Activated CD4-positive, alpha-beta T cell treated with anti-CD3 and anti-CD28 coated beads for 4 hours (primary cell): ENCODE measurements at places on chromosomes 1 and 21.

GRCh38 chr21:24197923-24198322 lies 1409.4 kb downstream of the MRPL39 start:
- no peak for DNase-seq

- no peak for DNase-seq
Observed at GRCh38 chr1:234900595-234900994, 228.0 kb downstream of the TOMM20 start.

DNA sequence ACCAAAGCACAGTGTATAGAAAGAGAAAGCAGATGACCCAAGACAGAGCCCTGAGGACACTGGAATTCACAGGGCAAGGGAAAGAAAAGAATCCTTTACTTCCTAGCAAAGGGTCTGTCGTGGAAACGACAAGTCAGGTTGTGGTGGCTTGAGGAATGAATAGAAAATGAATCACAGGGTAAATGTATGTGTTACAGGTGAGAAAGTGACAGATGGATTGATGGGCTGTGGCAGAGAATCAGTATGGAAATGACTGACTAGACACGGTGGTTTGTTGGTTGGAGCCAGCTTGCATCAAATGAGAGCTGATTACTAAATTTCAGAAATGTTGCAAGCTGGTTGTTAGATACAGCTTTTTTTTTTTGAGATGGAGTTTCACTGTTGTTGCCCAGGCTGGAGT lies 46.9 kb downstream of the PTP4A2 start:
- DNase-seq: no peak

DNA sequence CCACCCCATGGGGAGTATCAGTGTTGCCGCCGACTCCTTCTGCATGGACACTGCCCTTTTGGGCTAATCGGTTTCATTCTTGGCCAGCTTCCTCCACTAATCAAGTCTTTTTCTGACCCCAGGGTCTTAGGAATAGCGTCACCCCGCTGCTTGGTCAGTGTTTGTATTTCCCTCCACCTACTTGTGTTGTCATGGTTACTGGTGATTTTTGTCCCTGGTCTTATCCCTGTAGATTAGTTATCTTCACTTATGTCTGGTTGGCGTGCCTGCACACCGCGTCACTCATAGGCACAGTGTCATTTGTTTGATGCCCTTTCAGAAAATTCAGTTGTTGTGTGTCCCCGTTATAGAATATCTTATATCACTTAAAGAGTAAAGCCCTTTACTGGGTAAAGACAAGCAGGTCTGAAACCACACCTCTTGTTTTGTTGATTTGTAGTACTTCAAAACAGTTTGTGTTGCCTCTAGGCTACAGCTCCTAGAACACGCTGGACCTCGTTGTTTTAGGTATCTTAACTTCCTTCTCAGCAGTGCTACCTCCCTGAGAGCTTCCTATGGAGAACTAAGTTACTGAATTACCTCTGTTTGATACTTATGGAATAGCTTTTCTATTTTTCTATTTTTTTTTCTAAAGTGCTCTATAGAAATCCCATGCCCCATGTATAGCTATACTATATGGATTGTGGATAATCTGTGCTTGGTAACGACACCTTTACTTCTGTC lies 868 bp downstream of the PPP1R12B start:
- DNase-seq: no peak

- no peak for DNase-seq
Observed at GRCh38 chr1:116402333-116402732, 29.3 kb downstream of the ATP1A1 start.

- DNase-seq: no peak
Observed at GRCh38 chr1:116231752-116232151, 120.6 kb downstream of the MAB21L3 start.

DNA sequence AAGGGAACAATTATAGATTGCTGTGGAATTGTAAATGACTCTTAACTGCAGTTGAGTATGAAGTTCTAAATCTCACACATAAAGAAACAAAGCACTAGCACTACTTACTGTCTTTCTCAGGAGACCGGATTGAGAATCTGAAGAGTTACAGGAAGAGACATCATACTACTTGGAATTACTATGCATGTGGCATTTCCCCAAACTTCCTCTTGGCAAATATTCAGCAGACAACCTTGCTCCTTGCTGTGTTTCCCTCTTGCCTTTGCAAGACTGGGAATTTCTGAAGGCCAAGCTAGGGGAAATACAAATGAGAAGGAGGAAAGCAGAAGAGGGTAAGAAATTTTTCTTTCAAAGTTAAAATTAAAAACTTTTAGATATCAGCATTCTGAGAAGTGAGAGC lies 173.6 kb upstream of the KCTD3 start:
- DNase-seq: no peak

GRCh38 chr1:2322581-2323211 lies 68.7 kb downstream of the MORN1 start:
- no peak for DNase-seq

- no peak for DNase-seq
Observed at GRCh38 chr1:93196591-93196990, 16.1 kb downstream of the CCDC18 start.

GRCh38 chr1:156539818-156540355 lies 32.5 kb downstream of the IQGAP3 start:
- no peak for DNase-seq

- DNase-seq: no peak
Observed at GRCh38 chr1:157868654-157869053, 27.0 kb upstream of the CD5L start.

- DNase-seq: no peak
Observed at GRCh38 chr1:229231754-229232119, 39.2 kb upstream of the RAB4A start.

DNA sequence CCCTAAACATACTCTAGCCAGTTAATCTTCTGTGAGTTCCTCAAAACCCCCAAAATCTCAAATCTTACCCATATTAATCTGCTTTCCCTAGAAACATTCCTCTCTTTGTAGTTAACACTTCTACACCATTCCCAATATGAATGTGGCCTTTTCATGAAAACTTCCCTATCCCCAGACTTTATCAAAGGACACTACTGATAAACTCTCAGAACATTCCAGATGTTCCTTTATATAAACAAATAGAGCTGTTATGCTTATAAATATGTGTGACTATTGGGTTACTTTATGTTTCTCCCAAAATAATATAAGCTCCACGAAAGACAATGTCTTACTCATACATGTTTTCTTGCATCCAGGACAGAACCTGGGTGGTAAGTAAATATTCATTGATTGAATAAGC lies 205.4 kb upstream of the NFIA start:
- no peak for DNase-seq

GRCh38 chr1:21534674-21535378 lies 25.6 kb downstream of the ALPL start:
- no peak for DNase-seq

DNA sequence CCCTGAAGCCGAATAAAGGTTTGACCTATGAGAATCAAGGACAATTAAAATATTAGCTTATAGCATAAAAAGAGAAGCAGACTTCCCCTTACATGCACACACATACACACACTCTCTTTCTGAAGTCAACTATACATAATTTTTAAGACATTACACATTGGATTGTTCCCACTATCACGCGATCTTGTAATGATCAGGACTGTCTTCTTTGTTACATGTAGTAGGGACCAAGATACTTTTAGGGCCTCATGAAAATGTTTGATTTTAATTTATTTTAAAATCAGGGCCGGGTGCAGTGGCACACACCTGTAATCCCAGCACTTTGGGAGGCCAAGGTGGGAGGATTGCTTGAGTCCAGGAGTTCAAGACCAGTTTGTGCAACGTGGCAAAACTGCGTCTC lies 16.4 kb upstream of the IRF2BP2 start:
- no peak for DNase-seq

DNA sequence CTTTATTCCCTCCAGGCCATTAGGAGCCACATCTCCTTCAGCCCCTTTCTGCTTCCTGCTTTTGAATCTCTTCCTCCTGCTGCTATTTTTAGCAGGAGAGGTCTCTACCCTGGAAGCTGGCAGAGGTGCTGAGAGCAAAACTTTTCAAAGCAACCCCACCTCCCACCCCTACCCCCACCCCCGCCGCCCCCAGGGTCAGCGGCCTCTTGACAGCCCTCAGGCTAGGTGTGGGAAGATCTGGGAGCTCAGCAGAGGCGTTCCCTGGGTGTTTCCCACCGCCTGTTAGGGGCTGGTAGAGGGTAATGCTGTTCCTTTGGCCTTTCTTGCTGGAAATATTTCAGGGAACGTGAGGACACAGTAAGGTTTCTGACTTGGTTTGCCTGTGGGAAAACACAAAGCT lies 112.5 kb upstream of the CACHD1 start:
- DNase-seq: no peak

DNA sequence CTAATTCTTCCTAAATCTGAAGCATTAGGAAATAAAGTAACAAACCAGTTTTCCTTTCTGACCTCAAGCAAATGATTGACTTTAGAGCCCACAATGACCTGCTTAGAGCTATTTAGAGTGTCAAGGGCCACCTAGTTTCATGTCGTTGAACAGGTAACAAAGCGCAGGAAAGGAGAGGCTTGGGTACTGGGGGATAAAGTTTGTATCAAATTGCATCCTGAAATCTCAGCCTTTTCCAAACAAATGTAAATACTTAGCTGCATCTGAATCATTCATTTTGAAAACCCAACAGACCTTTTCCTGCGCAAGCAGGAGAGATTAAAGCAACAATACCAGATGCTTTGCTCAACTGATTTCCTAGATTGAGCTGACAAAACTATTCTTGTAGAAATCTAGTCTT lies 121.2 kb downstream of the NRIP1 start:
- no peak for DNase-seq

DNA sequence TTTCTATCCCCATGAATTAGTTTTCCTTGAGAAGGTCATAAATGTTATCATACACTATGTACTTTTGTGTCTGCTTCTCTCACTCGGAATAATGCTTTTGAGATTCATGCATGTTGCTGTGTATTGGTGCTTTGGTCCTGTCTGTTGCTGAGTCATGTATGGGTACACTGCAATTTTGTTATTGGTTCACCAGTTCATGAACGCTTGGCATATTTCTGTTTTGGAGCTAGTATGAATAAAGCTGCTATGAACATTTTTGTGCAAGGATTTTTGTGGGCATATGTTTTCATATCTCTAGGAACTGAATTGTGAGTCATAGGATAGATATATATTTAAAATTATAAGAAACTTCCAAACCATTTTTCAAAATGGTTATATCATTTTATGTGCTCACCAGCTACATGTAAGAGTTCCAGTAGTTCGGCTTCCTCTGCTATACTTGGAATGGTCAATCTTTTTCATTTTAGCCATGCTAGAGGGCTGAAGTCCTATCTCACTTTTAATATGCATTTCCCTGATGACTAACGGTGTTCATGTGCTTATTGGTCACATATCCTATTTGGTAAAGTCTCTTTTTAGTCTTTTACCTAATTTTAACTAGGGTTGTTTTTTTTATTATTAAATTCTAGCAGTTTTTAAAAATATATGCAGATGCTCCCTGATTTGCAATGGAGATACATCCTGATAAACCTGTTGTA lies 38.2 kb downstream of the ETS2 start:
- no peak for DNase-seq

DNA sequence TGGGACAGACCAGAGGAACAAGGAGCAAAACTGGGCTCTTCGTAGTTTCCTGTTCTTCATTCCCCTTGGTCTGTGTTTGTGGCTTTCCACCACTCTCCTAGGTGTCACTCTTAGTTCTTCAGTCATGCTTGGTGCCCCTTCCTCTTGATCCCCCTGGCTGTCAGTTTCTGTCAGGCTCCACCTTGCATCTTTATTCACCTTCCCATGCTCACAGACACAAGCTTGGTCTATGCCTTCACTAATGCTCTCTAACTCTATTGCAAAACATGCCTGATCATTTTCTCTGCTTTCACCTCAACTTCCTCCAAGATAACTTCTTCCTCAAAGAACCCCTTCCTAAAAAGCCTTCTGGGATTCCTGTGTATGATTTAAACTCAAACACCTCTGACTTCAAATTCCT lies 122.9 kb downstream of the GLUL start:
- DNase-seq: no peak

- no peak for DNase-seq
Observed at GRCh38 chr1:11799099-11799498, 6.7 kb downstream of the MTHFR start.

DNA sequence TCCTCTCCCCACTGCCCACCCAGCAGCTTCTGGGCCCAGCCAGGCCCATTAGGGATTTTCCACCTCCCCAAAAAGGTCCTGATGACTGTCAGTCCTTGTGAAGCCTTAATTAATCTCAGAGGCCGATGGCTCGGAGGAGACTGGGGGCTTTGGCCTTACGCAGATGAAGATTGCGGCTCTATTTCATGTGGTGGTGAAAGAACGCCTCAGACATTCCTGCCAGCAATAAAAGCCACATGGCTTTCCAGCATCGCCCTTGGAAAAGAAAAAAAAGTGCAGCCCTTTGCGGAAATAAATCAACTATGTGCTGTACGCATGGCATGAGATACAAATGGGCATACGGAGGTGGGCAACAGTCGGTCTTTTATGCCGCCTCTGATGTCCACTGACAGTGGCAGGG lies 6.6 kb upstream of the RUNX3 start:
- DNase-seq: no peak

GRCh38 chr1:23322770-23323169 lies 21.3 kb downstream of the HNRNPR start:
- DNase-seq: no peak

GRCh38 chr1:58798910-58799442 lies 15.1 kb upstream of the JUN start:
- no peak for DNase-seq

- DNase-seq: no peak
Observed at GRCh38 chr1:37068897-37069296, 34.6 kb upstream of the GRIK3 start.

- no peak for DNase-seq
Observed at GRCh38 chr1:101394041-101394440, 157.2 kb downstream of the S1PR1 start.

GRCh38 chr1:119702384-119702783 lies 9.3 kb upstream of the PHGDH start:
- DNase-seq: no peak

GRCh38 chr21:44829507-44830092 lies 11.7 kb upstream of the SUMO3 start:
- no peak for DNase-seq

GRCh38 chr1:168792592-168793125 lies 63.7 kb upstream of the DPT start:
- no peak for DNase-seq

GRCh38 chr21:46660505-46660904 lies 25.0 kb downstream of the PRMT2 start:
- DNase-seq: no peak

GRCh38 chr1:58104960-58105359 lies 441.6 kb downstream of the OMA1 start:
- DNase-seq: no peak

DNA sequence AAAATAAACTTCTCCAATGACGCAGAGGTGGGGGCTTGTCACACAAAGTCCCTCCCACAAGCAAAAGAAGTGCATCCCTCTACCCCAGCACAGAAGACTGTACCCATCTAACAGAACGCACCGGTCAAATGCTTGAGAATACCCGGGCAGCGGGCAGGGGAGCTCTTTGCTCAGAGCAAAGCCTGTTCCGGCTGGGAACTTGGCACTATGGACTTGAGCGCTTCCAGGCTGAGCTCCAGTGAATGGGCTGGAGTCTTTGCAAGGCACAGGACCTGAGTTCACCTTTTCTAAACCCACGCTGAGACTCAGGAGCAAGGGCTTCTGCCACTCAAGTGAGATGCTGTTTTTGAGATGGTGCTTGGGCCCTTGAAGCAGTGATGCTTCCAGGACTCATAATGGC lies 20.3 kb downstream of the RHBG start:
- DNase-seq: no peak

GRCh38 chr1:57307392-57308170 lies 116.3 kb downstream of the DAB1 start:
- peak; percentile 34 for DNase-seq
